ENCODE measurements at places on chromosomes 3 and 15.

DNA sequence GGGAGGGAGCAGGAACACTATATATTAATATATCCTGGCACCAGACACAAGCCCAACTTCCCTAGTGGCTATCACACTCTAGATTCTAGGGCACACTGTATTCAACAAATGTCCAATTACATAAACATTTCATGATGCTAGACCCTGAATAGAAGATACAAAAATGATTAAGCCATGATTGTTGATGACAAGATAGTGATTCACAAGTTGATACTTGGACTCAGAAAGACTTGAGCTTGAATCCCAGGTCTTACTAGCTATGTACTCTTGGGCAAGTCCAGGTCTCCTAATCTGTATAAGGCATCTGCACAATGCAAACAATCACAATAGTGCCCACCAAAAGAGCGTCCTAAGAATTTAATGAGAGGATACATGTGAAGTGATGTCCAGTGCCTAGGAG, 10.0 kb upstream of the SNTN start:
- DNase-seq, result no peak

DNA sequence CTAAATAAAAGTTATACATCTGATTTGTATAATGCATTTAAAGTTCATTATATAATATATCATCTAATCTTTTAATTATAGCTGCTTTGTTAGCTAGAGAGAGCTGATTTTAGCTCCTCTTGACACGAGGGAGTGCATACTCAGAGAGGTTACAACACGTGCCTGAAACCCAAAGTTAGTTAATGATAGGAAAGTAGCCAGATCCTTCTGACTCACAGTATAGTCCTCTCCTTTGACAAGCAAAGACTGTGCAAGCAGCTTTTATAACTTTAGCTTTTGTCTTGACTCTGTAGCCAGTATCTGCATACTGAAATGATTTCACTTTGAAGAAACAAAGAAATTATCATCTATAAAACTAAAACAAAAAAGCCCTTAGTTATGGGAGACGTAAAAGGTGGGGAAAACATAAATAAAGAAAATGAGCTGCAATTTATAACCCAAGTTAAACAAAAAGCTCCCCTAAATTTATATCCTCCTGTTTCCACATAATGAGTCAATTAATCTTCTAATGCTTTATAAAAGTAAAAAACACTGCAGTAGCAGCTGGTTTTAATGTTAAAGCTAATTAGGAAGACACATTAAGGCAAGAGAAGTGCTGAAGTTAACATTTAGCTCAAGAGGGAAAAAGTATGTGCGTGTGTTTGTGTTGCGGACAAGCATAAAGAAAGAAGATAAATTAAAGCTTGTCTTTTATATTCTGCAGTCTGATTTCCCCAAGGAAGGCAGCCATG, 13.1 kb downstream of the GABRR3 start:
- DNase-seq, result no peak

DNA sequence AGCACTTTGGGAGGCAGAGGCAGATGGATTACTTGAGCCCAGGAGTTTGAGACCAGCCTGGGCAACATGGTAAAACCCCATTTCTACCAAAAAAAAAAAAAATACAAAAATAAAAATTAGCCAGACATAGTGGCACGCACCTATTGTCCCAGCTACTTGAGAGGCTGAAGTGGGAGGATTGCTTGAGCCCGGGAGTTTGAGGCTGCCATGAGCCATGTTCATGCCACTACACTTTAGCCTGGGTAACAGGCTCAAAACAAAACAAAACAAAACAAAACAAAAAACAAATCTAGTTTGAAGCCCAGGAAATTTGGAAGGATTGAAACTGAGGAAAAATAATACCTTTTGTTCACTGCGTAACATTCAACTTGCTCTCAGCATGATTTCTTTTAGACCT, 16.6 kb downstream of the TMOD3 start:
- no peak for DNase-seq

GRCh38 chr3:121698901-121699300, 38.2 kb upstream of the HCLS1 start:
- DNase-seq, result peak; percentile 43

- DNase-seq, result no peak
Observed at GRCh38 chr3:194572944-194573491, 60.2 kb downstream of the TMEM44 start.

GRCh38 chr3:170745211-170745718, 124.7 kb downstream of the RPL22L1 start:
- DNase-seq, result no peak

GRCh38 chr3:169658311-169658931, 5.1 kb downstream of the MECOM start:
- DNase-seq, result peak; percentile 40

DNA sequence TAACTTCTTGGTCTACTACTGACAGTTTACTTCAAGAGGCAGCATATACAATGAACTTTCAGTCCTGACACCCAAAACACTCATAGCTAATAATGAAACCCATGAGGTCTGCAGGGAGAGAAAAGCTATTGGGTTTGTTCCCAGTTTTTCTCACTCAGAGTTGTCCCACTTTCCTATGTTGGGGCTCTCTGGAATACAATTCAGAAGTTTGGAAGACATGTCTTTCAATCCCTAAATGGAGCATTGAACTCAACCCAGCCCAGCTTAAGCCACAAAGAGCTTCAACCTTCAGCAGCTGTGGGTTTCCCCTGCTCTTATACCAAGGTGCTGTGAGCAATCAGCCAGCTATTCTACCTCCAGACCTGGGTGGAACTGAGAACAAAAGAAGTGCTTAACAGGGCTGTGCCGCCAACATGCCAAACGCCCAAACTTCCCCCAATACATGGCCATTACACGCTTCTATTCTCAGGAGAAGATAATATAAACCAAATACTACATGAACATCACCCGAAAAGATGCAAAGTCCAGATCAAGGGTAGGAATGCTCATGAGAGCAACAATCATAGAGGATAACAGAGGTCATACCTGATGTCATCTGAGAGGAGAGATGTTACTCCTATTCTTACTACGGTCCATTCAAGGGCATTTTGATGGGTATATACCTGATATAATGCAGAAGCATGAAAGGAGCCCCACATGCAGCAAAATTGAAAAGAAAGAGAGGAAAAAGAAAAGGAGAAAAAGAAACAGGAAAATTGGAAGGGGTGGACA, 131.2 kb upstream of the TGFBR2 start:
- DNase-seq, result no peak

- no peak for DNase-seq
Observed at GRCh38 chr3:46551615-46552014, 14.5 kb downstream of the LRRC2 start.

DNA sequence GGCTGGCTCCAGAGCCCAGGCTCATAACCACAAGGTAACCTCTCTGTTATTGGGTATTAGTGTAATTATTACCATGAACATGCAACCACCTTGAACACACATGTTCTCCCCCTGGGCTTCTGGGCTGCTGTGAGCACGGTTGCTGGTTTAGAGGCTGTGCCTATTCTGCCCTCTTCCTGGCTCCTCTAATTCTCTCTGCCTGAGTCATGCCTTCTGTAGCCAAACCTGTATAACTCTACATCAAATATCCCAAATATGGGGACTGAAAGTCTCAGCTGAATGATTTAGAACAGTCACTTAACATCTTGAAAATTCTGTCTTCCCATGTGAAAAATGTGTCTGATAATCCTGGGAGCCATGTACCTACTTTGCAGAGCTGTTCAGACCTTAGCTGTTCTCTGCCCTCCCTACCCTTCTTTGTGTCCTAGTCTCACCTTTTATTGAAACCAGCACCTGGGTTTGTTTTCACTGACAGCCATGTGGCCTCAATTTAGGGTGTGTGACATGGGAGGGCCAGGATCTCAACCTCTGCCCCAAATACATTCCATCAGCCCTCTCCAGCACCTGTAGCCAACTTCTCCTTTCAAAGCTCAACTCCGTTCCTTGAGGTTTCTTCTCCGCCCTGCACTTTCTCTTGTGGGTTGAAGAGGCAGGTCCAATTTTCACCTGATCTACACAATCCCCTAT, 60.7 kb downstream of the PDZRN3 start:
- DNase-seq, result no peak

- DNase-seq, result no peak
Observed at GRCh38 chr3:134449951-134450350, 35.8 kb downstream of the ANAPC13 start.

- no peak for DNase-seq
Observed at GRCh38 chr15:93050648-93051047, 38.4 kb downstream of the RGMA start.

DNA sequence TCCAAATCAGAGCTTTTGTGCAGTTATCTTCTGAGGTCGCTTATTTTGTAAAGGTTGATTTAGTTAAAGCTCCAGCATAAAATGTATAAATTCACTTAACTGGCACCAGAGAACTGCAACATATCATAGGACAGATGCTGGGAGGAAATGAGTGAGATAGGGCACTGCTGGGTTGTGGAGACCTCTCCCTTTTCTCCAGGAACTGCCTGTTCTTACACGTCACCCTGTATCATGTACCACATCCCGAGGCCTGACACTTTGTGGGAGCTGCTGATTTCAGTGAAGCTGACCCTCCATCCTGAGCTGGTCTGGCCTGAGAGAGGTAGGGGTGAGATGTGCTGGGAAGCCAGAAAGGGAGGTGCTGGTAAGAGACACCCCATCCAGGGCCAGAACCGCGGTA, 213.8 kb upstream of the FEZF2 start:
- DNase-seq, result no peak

GRCh38 chr3:74273091-74273490, 341.4 kb downstream of the CNTN3 start:
- DNase-seq, result peak; percentile 80

- no peak for DNase-seq
Observed at GRCh38 chr3:175094344-175094743, 235.2 kb downstream of the NAALADL2 start.

GRCh38 chr3:105826778-105827634, 41.8 kb downstream of the CBLB start:
- peak; percentile 26 for DNase-seq

DNA sequence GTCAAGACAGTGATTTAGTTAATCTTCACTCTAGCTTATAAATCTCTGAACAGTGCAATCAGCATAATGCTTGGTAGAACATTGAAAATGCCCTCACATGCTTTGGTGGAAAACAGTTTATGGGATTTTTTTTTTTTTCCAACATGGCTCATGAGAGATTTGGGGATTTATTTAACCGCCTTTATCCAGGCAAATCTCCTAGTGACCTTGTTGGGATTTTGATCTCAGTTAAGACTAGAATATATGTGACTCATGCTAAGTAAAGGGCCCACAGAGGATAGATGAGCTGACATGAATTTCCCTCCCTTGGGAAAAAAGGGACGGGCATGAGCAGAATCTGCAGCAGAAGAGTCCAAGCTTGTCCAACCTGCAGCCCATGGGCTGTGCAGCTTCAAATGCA, 18.7 kb downstream of the LRTM1 start:
- no peak for DNase-seq

GRCh38 chr3:122890720-122891220, 95.9 kb downstream of the SLC49A4 start:
- DNase-seq, result no peak

DNA sequence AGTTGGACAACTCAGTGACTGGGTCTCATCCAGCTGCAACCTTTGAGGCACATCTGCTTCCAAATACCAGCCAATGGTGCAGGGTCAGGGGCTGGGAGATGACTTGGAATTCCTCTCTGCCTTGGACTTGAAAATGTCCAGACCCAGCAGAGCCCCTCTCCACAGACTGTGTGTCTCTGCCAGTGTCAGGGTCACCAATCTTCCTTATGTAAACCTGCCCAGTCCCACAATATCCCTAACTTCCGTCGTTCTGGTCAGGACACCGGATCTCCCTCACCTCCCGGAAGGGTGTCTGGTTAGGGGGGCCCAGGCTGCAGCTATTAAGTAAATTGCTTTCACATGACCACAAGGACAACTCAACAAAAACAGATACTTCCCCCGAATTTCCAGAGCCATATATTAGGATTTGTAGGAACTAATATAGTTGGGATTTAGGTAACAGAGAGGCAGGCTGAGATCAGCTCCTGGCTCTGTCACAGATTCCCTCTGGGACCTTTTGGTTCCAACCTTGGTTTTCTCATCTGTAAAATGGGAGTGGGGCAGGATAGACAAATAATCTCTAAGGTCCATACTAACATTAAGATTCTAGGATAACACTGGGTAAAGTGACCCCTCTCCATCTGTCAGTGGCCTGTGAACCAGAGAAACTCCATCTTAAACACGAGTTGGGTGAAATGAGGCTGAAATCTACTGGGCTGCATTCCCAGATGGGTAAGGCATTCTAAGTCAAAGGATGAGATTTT, 30.8 kb downstream of the IGDCC3 start:
- no peak for DNase-seq

DNA sequence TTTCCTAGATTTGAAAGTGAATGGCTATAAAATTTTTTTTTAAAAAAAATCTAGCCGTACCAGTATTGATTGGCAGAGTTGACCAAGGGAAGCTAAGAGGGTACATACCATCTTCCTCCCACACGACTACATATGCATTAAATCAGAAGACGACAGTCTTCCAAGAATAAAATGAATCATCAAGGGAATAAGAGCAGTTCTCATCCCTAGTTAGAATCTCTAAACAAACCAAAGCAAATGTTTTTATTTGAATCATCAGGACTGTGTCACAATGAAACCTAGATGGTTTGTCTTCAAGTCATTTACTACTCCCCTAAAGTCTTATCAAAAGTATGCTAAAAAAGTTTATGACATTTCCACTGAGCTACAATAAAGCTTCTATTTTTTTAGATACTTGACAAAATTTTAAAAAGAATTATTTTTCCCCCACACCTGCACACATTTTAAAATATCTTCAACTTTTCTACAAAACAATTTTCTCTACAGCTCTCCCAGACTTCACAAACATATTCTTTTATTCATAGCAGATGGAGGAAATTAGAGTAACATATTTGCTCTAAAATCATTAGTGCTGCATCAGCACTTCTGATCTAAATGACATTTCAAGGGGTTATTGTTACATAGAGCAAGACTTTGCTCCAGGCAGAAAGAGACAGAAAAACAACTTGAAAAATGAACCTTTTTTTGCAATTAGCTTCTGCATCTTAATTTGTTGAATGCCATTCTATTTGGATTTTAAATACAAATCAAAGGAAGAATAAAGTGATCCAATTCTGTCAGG, 547.1 kb downstream of the FHIT start:
- DNase-seq, result no peak

DNA sequence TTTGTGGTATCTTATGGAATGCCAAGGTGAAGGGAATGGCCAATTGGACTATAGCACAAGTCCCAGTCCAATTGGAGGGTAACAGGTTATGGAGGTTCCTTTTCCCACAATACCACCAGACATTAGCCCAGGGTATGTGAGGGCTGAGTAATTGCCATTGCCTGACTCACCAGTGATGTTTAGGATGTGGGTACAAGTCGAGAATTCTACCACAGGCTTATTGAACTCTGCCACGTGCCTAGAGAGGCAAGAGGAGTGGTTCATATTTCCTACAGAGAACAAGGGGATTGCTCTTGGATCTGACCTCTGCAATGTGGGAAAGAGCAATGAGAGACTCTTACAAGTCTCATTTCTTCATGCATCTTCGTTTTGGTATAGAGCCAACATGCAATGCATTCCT, 85.0 kb upstream of the XCR1 start:
- DNase-seq, result no peak

GRCh38 chr3:5891711-5892110, 704.2 kb downstream of the EDEM1 start:
- no peak for DNase-seq

DNA sequence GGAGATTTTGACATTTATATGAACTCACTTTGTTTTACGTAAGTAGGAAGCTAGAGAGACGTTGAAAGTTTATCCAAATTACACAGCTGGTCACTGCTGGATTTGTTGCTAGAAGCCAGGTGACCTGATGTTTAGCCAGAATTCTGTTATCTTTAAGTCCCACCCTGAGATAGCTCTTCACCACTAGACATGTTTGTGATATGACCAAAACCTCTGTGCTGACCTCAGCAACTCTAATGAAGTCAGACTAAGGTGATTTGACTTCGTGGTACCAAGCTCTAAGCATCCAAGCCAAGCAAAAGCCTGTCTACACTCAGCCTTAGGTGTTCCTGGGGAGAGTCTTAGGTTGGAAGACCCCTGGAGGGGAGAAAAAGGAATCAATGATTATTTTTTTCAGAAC, 102.4 kb downstream of the ARRDC4 start:
- no peak for DNase-seq

Data from right hindlimb (tissue), 1 donor.